A549 treated with RU486 at 1 μM for 4 hours (cell line): ENCODE measurements at places on chromosomes 6 and 20. TPM values are rescaled to one million over a fixed set of nuclear protein-coding genes. Genes with fewer than 3 reads are reported as not detected.

Gene CFAP61
- 0.16 to 0.92 TPM (median 0.47 TPM) in 4 of 5 replicates, not detected in the other for total RNA-seq

Gene MTFR2
- 7.7 to 13.6 TPM (median 13.1 TPM) in 5 replicates for total RNA-seq

Gene TMEM170B
- total RNA-seq: 0.17 to 0.87 TPM (median 0.80 TPM) in 5 replicates

Gene C6orf163
- total RNA-seq: 0.22 to 0.36 TPM in 2 of 5 replicates, not detected in the others

Gene NHSL1
- total RNA-seq: 3.1 to 4.1 TPM (median 3.6 TPM) in 5 replicates
